ENCODE measurements at places on chromosomes 2 and 18. TPM values are rescaled to one million over a fixed set of nuclear protein-coding genes. Genes with fewer than 3 reads are reported as not detected.

Gene NT5C1B
- total RNA-seq = not detected

Gene FSHR
- not detected for total RNA-seq

Gene IL1A
- not detected for total RNA-seq

Gene PTPRM
- total RNA-seq = not detected

Gene CFC1
- total RNA-seq = not detected

Gene WDPCP
- 29.3 TPM for total RNA-seq

Gene B3GNT7
- 7.4 TPM for total RNA-seq

Gene TRABD2A
- total RNA-seq = 1.8 TPM
